Activated CD4-positive, alpha-beta memory T cell treated with anti-CD3 and anti-CD28 coated beads for 36 hours (primary cell): ENCODE measurements at places on chromosomes 7 and 10.
A peak's percentile ranks its signal among the peaks of the same experiment; 100 is the strongest.

DNA sequence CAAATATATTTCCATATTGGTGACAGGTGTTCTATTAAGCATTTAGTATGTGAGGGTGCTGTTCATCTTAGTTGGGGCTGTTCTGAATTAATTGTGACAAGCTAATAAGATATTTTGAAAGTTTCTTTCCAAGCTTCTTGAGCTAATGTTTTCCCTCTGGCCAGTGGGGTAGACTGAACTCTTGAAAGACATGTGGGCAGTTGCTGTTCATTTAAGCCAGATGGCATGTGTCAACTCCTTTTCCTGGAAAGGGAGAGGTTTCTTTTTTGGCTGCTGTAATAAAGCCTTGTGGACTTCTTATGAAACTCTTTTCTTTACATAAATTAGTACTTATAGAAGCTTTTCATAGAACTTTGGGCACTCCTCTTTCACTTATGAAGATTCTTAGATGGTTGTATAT lies 21.7 kb downstream of the RAB18 start:
- peak overlapping the region; percentile 15 for H3K27ac ChIP-seq
- H3K4me3 ChIP-seq: no peak overlapping the region
- no peaks in the 10 kb centered on the region for H3K27me3 ChIP-seq
- peaks cover 4% of the 10 kb centered on the region for H3K36me3 ChIP-seq
- H3K4me1 ChIP-seq: peaks cover 74% of the 10 kb centered on the region

- no peaks in the 10 kb centered on the region for H3K4me1 ChIP-seq
- no peak overlapping the region for H3K4me3 ChIP-seq
- no peak for DNase-seq
- no peaks in the 10 kb centered on the region for H3K27me3 ChIP-seq
- no peak overlapping the region for H3K27ac ChIP-seq
These were observed 49.2 kb downstream of the AGK start for GRCh38 chr7:141600168-141601006.

DNA sequence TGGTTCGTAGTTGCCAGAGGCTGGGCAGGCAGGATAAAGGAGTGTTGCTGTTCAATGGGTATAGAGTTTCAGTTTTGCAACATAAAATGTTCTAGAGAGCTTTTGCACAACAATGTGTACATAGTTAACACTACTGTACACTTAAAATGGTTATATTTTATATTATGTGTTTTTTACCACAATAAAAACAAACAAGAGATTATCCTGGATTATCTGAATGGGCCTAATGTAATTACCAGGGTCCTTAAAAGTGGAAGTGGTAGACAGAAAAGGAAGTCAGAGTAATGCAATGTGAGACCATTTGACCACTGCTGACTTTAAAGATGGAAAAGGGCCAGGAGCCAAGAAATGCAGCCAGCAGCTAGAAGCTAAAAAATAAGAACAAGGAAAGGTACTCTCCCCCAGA lies 159.7 kb downstream of the SGMS1 start:
- H3K27me3 ChIP-seq: no peaks in the 10 kb centered on the region
- H3K36me3 ChIP-seq: peaks cover 14% of the 10 kb centered on the region
- H3K27ac ChIP-seq: no peak overlapping the region
- no peak for DNase-seq
- H3K4me1 ChIP-seq: peaks cover 18% of the 10 kb centered on the region

DNA sequence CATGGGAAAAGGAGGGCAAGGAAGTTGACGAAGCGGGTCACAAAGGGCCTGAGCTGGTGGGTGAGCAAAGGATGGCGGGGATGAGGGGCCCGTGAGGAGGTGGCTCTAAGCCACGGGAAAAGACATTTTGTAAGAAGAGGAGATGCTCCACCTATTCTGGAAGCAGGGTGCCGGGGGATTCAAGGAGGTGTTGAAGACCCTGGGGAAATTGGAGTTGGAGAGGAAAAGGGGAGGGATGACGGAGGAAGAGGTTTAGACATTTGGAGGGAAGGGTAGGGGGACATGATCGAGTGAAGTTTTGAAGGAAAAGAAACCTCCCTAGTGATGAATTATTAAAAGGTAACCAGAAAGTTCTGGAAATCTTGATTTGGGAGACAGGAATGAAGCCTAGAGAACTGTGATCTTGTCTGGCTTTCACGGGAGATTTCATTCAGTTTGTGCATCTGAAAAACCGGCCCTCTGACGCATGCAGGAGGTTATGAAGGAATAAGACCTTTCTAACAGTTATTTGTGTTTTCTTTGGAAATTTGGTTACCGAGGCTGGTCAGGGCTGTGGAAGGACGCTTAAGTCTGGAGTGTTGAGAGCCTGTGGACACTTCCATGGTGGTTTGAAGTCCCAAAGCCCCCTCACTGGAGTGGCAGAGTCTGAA lies 1.4 kb downstream of the SMO start:
- H3K27ac ChIP-seq: no peak overlapping the region
- peaks cover 8% of the 10 kb centered on the region for H3K4me1 ChIP-seq
- H3K27me3 ChIP-seq: peaks cover 48% of the 10 kb centered on the region
- no peaks in the 10 kb centered on the region for H3K36me3 ChIP-seq
- H3K4me3 ChIP-seq: peak overlapping the region; percentile 56

DNA sequence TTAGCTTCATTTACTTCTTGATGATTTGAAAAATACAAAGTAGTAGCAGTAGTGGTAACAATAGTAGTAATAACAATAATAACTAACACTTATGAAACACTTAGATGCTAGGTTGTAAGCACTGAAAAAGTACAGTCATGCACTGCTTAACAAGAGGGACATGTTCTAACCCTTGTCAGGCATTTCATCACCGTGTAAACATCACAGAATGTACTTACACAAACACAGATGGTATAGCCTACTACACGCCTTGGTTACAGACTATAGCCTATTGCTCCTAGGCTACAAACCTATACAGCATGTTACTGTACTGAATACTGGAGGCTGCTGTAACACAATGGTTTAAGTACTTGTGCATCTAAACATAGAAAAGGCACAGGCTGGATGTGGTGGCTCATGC lies 60.6 kb downstream of the PUS7 start:
- DNase-seq: no peak
- H3K4me3 ChIP-seq: no peak overlapping the region
- H3K27me3 ChIP-seq: no peaks in the 10 kb centered on the region
- H3K36me3 ChIP-seq: peaks cover 24% of the 10 kb centered on the region
- H3K27ac ChIP-seq: no peak overlapping the region

- no peaks in the 10 kb centered on the region for H3K4me1 ChIP-seq
- no peaks in the 10 kb centered on the region for H3K36me3 ChIP-seq
- H3K27me3 ChIP-seq: no peaks in the 10 kb centered on the region
- DNase-seq: no peak
- H3K27ac ChIP-seq: no peak overlapping the region
- H3K4me3 ChIP-seq: no peak overlapping the region
These were observed 324.6 kb downstream of the ATRNL1 start for GRCh38 chr10:115417585-115418265.

DNA sequence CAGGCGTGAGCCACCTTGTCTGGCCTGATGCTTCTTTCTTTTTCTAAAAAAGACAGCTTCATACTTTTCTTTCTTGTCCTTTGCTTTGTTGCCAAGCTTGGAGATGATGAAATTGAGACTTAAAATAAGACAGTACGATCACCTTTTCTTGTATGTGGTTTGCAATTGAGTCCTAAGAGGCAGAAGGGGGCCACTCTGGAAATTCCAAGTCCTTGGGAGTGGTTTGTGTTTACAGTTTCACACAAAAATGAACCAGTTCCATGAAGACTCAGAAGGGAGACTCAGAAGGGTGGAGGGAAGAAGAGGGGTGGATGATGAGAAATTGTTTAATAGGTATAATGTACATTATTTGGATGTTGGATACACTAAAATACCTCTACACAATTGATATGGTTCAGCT lies 70.7 kb upstream of the TNS3 start:
- no peak overlapping the region for H3K27ac ChIP-seq
- no peaks in the 10 kb centered on the region for H3K36me3 ChIP-seq
- no peak for DNase-seq

DNA sequence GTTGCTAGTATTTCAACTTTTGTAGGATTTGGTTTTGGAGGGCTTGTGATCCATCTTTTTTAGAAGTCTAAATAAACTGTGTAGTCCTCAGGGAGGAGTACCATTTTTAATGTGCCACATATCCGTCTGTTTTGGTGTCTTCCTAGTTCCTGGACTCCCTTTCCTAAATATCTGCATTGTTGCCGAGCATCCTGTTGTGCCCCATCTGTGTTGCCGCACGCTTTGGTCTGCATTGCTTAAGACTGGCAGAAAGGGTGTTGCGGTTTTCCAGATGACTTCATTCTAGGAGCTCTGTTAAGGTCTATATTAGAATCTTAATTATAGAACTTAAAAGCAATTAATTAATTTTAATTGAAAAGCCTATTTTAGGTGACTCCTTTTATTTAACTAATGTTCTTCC lies 49.4 kb downstream of the RBM33 start:
- no peak overlapping the region for H3K4me3 ChIP-seq
- no peaks in the 10 kb centered on the region for H3K27me3 ChIP-seq
- no peak for DNase-seq

DNA sequence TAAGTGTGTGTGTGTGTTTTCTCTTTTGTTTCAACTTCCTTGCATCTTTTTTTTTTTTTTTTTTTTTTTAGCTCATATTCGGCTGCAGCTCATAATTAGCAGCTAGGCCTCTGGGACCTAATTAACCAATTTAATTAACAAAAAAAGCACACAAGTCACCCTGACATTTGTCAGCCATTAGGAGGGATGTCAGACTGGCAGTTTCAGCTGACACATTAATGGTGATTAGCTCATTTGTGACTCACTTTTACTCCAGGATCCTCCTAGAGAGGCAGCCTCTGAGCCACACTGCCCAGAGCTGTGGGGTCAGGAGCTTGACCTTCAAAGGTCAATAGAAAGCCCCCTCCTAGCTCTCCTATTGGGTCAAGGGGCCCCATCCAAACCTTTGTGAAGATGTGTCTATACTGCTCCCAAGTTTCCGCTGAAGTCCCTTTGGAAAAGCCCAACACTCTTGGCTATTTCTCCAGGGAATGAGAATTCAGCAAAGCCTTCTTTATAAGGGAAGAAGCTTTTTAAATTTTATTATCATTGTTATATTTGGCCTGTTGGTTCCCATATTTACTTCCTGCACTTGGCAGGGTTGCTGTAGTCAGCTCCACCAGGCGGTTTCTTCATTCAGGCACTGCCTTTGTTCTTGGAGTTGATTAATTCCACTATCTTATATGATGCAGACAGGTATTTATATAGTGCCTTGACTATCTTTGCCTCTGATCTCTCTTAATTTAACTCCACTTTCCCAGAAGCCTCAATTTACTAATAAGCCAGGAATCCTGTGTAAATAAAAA lies 109.5 kb upstream of the HABP2 start:
- no peak overlapping the region for H3K27ac ChIP-seq
- H3K4me1 ChIP-seq: no peaks in the 10 kb centered on the region
- no peak overlapping the region for H3K4me3 ChIP-seq
- no peaks in the 10 kb centered on the region for H3K36me3 ChIP-seq
- H3K27me3 ChIP-seq: peaks cover 3% of the 10 kb centered on the region

GRCh38 chr7:105002-105401 lies 87.4 kb upstream of the FAM20C start:
- peaks cover 2% of the 10 kb centered on the region for H3K36me3 ChIP-seq
- H3K27me3 ChIP-seq: peaks cover 6% of the 10 kb centered on the region
- H3K4me1 ChIP-seq: peaks cover 12% of the 10 kb centered on the region
- H3K27ac ChIP-seq: no peak overlapping the region

DNA sequence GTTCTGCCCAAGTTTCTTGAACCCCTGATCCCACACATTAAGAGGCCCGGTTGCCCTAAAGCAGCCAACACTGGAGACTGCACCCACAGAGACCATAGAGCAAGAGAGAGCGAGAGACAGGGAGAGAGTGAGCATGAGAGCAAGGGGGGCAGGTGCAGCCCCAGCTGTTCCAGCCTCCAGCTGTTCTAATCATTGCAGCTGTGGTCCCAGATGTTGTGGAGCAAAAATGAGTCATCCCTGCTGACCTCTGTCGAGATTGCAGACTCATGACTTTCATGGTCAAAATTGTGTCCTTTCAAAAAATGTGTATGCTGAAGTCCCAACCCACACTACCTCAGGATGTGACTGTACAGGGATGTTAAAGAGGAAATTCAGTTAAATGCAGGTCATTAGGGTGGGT lies 143.9 kb upstream of the FRMD4A start:
- H3K27ac ChIP-seq: no peak overlapping the region
- H3K4me3 ChIP-seq: no peak overlapping the region
- H3K27me3 ChIP-seq: peaks cover 6% of the 10 kb centered on the region

- no peak overlapping the region for H3K4me3 ChIP-seq
- H3K36me3 ChIP-seq: no peaks in the 10 kb centered on the region
- no peak for DNase-seq
- peaks cover 46% of the 10 kb centered on the region for H3K27me3 ChIP-seq
- no peak overlapping the region for H3K27ac ChIP-seq
- H3K4me1 ChIP-seq: peaks cover 21% of the 10 kb centered on the region
These were observed 441 bp upstream of the VENTX start for GRCh38 chr10:133237241-133237587.

DNA sequence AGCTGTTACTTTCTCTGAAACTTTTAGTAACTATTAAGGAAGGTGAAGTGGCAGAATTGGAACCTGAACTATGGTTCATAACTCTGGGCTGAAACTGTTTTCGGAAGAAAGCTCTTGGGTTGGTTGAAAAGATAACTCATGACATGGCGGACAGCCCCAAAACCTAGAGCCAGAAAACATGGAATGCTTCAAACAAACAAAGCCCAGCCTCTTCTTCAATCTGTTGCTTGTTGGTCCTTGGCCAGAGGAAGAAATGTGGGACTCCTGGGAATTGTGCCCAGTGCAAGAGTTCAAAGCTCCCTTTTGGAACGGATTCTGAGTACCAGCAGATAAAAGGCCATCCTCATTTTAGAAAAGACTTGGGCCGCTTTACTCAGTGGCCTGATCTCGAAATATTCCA lies 52.9 kb upstream of the CACNB2 start:
- no peaks in the 10 kb centered on the region for H3K36me3 ChIP-seq

DNA sequence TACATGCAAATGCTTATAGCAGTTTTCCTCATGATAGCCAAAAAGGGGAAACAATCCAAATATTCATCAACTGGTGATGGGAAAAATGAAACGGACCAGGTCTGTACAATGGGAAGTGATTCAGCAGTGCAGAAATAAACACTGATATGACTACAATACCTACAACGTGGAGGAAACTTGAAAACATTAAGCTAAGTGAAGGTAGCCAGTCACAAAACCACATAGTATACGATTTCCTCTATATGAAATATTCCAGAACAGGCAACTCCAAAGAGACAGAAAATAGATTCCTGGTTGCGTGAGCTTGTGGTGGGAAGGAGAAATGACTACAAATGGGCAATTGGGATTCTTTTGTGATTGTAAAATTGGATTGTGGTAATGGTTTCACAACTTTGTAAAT lies 263.1 kb upstream of the PITRM1 start:
- no peak overlapping the region for H3K4me3 ChIP-seq
- peaks cover under 1% of the 10 kb centered on the region for H3K36me3 ChIP-seq
- H3K27ac ChIP-seq: no peak overlapping the region
- no peaks in the 10 kb centered on the region for H3K27me3 ChIP-seq
- DNase-seq: no peak

GRCh38 chr7:157194948-157195347 lies 56.2 kb downstream of the UBE3C start:
- H3K4me1 ChIP-seq: no peaks in the 10 kb centered on the region
- no peak overlapping the region for H3K27ac ChIP-seq
- peaks cover 44% of the 10 kb centered on the region for H3K36me3 ChIP-seq
- no peaks in the 10 kb centered on the region for H3K27me3 ChIP-seq
